ENCODE measurements at places on chromosomes 4 and X.

GRCh38 chr4:139184129-139184528, 7.1 kb upstream of the ELF2 start:
- DNase-seq, result no peak

DNA sequence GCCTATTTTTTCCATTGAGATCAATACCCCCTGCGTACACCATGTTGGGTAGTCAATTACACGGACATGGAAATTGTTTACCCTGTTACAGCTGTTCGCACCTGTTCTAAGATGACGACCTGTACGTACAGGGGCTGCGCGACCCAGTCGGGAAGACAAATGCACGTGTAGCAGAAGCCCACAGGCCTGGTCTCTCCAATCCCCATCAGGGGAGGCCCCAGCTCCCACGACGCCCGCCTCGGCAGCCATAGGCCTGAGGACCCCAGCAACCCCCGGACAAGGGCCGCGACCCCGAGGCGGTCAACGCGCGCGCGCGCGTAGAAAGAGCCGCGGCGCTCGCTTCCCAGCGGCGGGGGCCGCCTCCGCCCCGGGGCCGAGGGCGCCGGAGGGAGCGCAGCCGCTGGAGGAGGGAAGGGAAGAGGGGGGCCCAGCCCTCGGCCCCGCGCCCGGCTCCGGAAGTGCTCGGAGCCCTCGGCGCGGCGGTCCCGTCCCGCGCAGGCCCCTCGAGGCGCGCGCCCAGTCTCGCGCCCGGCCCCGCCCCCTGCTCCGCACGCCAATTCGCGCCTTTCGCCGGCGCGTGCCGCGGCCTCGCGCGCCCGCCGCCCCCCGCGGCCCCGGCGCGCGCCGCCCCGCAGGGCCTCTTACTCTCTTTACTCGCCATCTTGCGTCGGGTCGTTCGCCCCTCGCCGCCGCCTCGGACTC, 618 bp downstream of the RBBP7 start:
- no peak for DNase-seq

GRCh38 chr4:68271851-68272357, 26.4 kb upstream of the TMPRSS11B start:
- no peak for DNase-seq

- DNase-seq, result peak; percentile 29
These were observed 37.8 kb upstream of the SLC9A7 start for GRCh38 chrX:46796574-46797191.

DNA sequence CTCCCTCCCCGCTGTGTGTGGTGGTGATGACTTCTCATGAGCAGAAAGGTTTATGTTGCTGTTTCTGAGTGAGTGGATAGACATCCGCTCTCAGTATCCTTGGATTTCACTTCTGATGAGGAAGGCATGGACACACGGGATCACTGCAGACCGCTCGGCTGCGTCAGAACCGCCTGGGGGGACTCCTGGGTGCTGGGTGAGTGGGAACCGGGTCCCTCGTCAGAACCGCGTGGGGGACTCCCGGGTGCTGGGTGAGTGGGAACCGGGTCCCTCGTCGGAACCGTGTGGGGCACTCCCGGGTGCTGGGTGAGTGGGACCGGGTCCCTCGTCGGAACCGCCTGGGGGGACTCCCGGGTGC, 9.0 kb downstream of the CTBP1 start:
- DNase-seq, result no peak

- DNase-seq, result no peak
These were observed 88.1 kb downstream of the RPA4 start for GRCh38 chrX:96971812-96972211.

GRCh38 chr4:150002561-150002960, 75.7 kb upstream of the DCLK2 start:
- DNase-seq, result no peak

DNA sequence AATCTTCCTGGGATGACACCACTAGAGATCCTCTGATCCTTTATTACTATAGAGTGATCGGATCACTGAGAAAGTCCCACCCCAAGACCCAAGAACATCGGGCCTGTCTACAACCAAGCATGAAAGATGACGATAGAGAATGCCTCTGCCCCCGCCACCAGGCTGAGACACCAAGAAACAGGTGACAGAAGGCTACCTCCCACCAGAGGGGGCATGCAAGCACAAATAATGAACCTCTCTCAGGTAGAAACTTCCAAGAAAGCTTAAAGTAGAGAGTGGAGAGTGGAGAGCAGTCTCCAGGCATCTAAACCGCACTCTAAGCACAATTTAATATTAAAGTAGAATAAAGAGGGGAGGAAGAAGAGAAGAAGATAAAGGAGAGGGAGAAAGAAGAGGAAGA, 402.6 kb downstream of the INPP4B start:
- no peak for DNase-seq

- no peak for DNase-seq
These were observed 3.5 kb downstream of the MTNR1A start for GRCh38 chr4:186551849-186552248.

DNA sequence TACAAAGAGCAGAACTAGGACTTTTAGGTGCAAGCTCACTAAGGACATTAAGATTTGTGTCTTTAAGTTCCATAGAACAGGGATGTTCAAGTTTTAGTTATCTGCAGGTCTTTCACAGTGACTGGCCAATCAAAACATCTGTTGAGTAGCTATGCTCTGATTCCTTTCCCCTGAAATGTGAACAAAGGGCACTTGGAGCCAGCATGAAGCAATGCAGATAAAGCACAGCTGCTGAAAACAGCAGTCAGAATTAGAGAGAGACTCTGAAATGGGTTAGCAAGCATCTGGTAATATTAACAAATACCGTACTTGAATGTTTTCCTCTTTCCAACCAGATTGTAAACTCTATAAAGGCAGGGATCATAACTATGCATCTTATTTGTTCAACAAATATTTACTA, 276.9 kb downstream of the RAB28 start:
- no peak for DNase-seq

GRCh38 chr4:89511776-89512175, 204.2 kb upstream of the GPRIN3 start:
- no peak for DNase-seq

DNA sequence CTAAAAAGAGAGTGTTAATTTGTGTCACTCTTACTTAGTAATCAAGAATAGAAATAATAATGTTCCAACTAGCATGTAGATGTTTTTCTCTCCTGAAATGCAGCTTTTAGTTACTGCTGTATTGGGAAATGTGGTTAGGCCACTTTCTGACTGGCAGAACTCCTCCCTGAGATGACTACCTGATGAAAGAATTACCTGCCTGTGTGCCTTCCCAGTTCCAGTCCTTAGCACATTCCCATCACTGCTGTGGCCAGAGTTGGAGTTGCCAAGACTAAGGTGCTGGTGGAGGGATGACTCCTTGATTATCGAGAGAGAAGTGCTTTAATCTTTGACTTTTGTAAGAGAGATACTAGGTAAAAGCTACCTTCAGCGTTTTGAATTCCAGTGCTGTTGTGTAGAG, 9.5 kb downstream of the GAB1 start:
- DNase-seq, result no peak

DNA sequence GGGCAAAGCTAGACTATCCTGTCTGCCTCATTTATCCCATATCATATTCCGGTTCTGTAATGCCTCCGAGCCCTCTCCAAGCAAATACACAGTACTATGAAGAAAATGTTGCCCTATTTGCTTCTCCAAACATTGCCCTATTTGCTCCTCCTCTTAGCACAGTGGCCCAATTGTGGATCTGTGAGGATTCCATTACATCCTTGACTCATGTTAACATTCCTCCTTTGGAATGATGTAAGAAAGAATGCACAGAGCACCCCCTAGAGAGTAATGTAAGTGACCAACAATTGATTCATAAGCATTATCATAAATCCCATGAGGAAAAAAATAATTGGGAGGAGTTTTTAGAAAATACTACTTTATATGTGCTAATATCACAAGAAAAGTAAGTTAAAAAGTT, 11.3 kb upstream of the BTC start:
- DNase-seq, result no peak

DNA sequence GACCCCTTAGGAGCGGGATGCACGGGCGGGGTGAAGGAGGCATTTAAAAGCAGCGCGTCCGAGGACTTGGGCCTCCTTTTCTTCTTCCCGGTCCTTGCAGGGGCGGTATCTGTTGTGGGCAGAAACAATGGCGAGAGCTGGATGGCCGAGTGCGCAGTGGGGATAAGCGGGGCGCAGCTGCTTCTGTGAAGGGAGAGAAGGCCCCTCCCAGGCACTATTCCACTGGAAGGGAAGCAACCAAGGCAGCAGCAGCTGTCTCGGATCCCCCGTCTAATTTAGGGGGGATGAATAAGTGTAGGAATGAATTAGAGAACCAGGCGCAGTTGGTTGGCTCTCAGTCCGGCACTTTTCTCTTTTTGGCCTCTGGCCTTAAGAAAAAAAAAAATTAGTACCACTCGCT, 995 bp downstream of the SMARCA5 start:
- DNase-seq, result no peak

DNA sequence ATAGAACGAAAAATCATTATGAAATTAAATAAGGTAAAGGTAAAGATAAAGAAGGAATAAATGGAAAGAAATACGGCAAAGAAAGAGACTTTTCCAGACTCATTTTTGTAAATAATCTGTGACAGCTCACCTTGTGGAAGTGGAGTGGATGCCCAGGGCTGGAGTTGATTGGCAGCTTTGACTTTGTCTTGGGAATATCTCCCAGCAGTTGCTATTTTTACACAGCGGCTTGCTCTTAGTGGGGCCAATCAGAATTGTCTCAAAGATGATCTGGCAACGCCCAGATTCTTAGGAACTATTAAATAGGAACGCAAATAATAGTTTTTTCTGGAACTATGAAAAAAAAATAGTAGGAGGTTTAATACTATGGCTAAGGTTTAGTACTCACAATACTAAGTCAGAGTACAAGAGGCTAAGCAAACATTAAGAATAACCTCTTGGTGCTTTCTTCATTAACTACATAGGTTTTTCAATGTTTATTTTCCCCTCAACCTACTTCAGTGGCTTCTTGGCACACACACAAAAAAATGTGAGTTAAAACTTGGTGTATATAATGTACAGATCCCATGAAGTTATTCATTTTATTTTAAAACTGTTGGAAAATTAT, 132.7 kb downstream of the TRAM1L1 start:
- DNase-seq, result no peak

- DNase-seq, result no peak
These were observed 257.7 kb downstream of the ANKRD50 start for GRCh38 chr4:124454772-124455270.

DNA sequence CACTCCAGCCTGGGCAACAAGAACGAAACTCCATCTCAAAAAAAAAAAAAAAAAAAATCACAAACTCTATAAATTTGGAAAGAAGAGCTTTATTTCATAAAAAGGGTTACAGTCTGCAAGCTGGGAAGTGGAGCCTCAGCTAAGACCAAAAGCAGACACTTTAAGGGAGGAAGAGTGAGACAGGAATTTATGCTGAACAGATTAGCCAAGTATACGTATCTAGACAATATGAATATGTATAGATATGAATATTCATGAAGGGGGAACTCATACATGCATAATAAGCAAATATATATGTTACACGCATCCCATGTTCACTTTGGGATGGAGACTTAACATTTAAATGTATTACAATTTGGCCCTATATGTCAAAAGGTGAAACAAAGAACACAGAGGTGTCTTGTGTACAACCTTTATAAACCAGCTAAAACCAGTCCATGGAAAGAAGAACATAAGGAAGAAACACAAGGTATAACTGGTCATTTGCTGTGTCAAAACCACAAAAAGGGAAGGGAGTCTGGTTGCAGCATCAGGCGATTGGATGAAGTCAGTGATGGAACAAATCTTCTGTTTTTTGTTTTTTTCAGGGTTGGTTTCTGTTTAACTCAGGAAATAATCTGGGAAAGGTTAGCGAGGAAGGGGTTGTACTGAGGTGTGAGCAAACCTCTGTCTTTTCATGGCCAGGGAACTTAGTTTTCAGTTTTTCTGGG, 130.0 kb upstream of the MAOA start:
- no peak for DNase-seq

GRCh38 chrX:104351173-104351769, 96.5 kb upstream of the ESX1 start:
- DNase-seq, result no peak

DNA sequence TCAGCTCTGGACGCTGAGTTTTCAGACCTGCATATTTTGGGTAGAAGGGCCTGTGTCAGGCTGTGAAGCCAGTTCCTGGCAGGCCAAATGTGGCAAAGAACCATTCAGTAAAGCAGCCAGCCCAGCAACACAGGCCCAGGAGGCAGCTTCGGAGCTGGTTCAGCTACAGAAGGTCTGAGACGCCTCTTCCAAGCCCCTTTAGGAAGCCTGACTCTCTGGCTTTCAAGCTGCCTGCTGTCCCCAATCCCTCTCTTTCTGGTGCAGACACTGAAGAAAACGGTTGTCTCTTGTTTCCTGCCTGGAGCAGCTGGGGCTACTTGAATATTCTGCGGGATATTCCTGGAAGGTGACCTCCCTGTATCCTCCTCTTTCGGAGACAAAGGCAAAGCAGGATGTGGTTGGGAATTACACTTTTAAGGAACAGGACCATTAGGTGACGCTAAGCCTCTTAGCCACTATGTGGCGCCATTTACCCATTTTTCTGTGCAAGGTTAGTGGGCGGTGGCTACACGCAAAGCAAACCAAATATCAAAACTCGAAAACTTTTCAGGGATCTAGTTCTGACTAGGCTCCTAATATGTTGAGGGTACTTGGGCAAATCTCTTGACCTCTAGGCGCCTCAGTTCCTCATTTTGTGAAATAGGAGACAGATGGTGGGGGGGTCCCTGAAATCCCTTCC, 47.2 kb upstream of the LAS1L start:
- DNase-seq, result peak; percentile 24

DNA sequence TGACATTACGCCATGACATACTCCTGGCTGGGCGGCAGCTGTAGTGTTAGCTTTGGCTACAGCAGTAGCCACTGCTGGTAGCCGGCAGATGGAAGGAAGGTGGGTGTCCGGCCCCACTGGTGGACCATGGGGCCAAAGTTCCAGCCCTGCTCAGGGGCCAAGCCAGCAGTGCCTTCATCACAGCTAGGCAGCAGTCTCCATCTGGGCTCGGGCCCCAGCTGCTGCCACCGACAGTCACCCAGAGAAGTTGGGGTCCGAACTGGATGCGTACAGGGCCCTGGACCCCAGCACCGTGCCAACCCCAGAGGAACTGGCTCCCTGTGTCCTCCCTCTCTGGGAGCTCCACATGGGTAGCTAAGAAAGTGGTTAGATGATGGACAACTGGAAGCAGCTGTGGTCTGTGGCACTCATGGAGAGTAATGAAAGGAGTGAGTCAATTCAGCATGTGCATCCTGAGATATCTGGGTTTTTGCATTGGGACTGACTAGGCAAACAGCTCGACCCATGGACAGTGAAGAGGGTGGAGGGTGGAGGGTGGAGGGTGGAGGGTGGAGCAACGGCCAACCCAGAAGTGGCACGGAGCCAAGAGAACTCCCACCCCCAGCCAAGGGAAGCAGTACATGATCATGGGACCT, 366.6 kb upstream of the GRIA3 start:
- no peak for DNase-seq
